ENCODE measurements at places on chromosomes 4 and X.

GRCh38 chr4:49036528-49036927, 50.5 kb downstream of the CWH43 start:
- no peaks in the 10 kb centered on the region for H3K27me3 ChIP-seq
- no peak overlapping the region for H3K27ac ChIP-seq
- no peaks in the 10 kb centered on the region for H3K4me1 ChIP-seq
- no peak overlapping the region for H3K4me3 ChIP-seq
- no peaks in the 10 kb centered on the region for H3K36me3 ChIP-seq
- no peak for DNase-seq

DNA sequence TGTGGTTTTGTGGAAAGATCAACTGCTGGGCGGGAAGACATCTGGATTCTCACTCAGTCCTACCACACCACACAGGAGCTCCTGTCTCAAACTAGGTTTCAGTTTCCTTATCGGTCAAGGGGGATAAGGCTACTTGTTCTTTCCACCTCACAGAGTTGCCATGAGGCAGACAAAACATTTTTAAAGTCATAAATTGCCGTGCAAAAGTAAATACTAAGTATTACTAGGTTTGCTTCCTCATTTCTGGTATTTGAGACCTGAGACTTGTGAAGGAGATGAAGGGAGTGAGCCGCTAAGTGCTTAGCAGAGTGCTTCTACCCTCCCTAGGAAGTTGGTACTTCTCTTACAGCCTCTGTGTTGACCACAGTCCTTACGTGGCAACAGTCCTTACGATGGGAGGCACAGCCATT, 1.5 kb downstream of the LAP3 start:
- no peaks in the 10 kb centered on the region for H3K27me3 ChIP-seq
- peak overlapping the region; percentile 85 for H3K4me3 ChIP-seq
- peaks cover 3% of the 10 kb centered on the region for H3K4me1 ChIP-seq
- DNase-seq, result no peak
- H3K36me3 ChIP-seq, result peaks cover 37% of the 10 kb centered on the region
- H3K27ac ChIP-seq, result no peak overlapping the region

DNA sequence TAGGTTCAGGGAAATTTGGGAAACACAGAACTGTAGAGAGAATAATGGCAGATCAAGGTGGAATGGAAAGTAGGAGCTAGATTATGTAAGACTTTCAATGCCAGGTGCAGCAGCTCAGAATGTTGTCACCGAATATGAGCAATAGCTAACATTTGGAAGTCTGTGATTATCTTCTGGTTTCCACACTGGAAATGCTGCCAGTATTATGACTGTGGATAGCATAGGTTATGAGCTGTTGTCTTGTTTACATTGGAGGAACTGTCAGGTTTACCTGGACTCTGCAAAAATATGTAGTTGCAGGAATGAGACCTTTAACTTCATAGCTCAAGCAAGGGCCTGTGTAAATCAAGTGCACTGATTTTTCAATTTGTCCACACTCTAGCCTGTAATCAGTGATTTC, 26.0 kb upstream of the TAF9B start:
- no peaks in the 10 kb centered on the region for H3K27me3 ChIP-seq
- no peaks in the 10 kb centered on the region for H3K4me1 ChIP-seq
- H3K36me3 ChIP-seq, result no peaks in the 10 kb centered on the region
- no peak for DNase-seq
- H3K4me3 ChIP-seq, result no peak overlapping the region
- H3K27ac ChIP-seq, result no peak overlapping the region

DNA sequence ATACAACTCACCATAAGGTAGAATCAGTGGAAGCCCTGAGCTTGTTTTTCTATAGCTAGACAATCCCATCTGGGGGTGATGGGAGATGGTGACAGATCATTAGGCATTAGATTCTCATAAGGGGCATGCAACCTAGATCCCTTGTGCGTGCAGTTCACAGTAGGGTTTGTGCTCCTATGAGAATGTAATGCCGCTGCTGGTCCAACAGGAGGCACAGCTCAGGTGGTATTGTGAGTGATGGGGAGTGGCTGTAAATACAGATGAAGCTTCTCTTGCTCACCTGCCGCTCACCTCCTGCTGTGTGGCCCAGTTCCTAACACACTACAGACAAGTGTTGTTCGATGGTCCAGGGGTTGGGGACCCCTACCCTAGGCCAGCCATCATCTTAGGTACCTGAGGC, 5.9 kb upstream of the GATB start:
- DNase-seq, result peak; percentile 49
- peaks cover 22% of the 10 kb centered on the region for H3K27me3 ChIP-seq
- no peak overlapping the region for H3K4me3 ChIP-seq

DNA sequence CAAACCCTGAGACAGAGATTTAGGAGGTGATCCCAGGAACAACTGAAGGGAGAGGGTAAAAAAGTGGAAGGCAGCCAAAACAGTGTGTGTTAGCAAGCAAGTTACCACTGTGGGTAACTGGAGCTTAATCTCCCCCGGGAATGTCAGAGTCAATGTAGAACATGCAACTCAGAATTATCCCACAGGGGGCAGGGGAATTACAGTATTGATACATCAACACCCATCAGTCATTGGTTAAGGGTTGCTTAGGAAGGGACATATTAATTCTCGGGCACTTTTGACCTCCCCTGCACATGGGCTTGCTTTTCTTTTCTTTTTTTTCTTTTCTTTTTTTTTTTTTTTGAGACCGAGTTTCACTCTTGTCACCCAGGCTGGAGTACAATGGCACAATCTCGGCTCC, 29.3 kb downstream of the CXorf58 start:
- no peak overlapping the region for H3K27ac ChIP-seq
- no peaks in the 10 kb centered on the region for H3K27me3 ChIP-seq
- H3K4me1 ChIP-seq, result no peaks in the 10 kb centered on the region
- peak; percentile 55 for DNase-seq
- no peak overlapping the region for H3K4me3 ChIP-seq

DNA sequence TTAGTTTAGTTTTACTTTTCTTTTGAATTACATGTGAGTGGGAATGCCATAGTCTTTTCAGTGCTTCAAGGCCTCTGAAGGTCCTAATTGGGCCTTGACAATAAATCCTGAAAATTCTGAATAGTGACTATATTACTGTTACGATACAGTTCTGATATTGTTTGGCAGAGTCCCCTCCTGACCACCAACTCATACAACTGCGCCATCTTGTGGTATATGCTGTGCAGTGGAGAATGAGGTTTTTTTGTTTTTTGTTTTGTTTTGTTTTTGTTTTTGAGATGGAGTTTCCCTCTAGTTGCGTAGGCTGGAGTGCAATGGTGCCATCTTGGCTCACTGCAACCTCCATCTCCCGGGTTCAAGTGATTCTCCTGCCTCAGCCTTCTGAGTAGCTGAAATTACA, 56.6 kb upstream of the CHRDL1 start:
- no peaks in the 10 kb centered on the region for H3K4me1 ChIP-seq
- H3K27me3 ChIP-seq, result no peaks in the 10 kb centered on the region
- H3K36me3 ChIP-seq, result no peaks in the 10 kb centered on the region
- no peak overlapping the region for H3K4me3 ChIP-seq
- no peak overlapping the region for H3K27ac ChIP-seq
- peak; percentile 61 for DNase-seq
